Retina (tissue), 1 donor: ENCODE measurements at places on chromosomes 7 and 10.
A peak's percentile ranks its signal among the peaks of the same experiment; 100 is the strongest.

GRCh38 chr10:96996275-96996965 is 164.3 kb downstream of the LCOR start:
- DNase-seq = no peak

DNA sequence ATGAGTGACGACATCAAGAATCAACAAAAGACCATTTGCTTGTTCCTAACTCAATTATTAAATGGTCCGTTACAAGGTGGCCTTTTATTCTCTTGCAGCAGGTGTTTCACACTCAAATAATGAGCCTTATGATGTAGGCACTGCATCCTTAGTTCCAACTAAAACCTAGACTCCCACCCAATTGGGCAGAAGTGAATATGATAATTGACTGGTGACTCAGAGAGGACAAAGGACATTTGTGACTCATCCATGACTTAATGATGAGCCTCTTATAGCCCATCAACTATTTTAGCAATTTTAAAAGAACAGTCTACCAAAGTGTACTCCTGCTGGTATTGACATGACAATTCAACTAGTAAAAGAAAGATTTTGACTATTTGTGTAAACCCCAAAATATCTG is 1027.8 kb upstream of the PHF14 start:
- no peak for DNase-seq

- no peak for DNase-seq
Measured at GRCh38 chr10:131107970-131108369, 203.6 kb downstream of the TCERG1L start.

GRCh38 chr7:67620216-67620933 is 623.7 kb downstream of the TYW1 start:
- no peak for DNase-seq

DNA sequence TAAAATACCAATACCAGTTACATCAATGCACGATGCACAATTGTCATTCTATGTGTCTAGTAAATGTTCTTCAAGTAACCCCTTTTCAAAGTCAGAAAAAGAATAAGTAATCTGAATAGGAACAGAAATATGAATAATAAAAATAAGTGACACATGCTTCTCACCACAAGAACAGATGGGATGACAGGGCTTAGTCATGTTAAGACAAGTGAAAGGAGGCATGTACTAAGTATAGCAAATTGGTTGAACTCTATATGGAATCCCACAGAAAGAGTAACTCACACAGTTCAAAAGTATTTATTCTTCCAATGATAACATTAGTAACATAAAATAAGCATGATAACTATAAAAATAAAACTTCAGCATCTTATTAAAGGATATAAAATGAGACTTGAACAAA is 100.9 kb upstream of the TAS2R16 start:
- no peak for DNase-seq

DNA sequence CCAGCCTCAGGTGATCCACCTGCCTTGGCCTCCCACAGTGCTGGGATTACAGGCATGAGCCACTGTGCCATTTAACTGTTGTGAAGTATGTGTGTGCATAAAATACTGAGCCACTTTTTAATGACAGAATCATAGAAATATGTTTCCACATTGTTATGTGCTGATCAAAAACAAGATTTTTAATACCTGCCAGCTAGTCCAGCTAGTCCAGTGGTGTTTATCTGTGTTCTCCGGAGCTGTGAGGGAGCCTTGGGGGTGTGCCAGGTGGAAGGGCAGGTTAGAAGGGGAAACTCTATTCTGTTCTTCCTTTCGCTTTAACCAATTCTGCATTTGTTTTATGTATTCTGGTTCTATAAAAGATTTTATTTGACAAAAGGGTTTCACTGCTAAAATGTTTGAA is 7.0 kb downstream of the FAM221A start:
- no peak for DNase-seq

DNA sequence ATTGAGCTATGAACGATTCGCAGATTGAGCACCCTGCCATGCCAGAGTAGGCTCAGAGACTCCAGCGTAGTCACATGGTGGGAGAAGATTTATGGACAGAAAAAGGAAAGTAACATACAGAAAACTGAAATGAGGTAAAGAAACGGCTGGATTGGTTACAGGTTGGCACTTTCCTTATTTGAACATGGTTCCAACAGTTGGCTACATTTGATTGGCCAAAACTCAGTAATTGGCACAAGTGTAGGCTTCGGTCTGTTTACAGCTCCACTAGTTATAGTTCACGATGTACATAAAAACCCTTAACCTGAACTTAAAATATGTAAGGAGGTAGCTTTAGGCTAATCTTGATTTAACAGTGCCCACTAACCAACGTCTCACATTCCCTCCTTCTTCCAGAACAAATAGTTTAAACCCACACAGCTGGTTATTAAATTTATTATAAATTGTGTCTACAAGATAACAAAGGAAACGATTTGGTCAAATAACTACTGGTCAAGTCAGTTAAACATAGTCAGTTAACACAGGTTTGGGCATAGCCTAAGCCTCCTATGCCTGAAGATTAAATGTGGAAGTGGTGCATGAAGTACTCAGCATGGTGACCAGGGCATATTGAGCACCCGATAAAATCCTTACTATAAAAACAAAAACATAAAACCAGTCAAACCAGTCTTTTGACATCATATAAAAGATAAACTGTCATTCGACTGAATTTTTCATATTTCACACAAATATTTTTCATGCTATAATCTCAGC is 17.9 kb upstream of the MTERF1 start:
- no peak for DNase-seq

GRCh38 chr10:30170814-30171213 is 111.4 kb upstream of the JCAD start:
- DNase-seq = no peak

DNA sequence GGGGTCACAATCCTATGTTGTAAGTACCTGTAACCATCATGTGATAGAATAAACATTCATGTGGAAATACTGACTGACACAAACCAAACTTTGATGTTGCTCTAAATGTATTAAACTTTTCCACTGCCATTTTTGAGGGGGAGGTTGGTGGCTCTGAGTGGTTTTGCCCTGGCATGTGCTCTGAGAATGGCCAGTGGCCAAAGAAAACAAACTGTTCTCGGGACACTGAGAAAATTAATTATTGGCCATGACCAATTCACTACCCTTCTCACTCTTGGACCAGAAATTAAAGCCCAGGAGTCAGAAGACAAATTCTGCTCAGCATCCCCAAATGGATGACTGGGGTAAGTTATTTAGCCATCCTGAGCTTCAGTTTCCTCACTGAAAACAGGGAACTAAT is 195.9 kb downstream of the XPNPEP1 start:
- no peak for DNase-seq

DNA sequence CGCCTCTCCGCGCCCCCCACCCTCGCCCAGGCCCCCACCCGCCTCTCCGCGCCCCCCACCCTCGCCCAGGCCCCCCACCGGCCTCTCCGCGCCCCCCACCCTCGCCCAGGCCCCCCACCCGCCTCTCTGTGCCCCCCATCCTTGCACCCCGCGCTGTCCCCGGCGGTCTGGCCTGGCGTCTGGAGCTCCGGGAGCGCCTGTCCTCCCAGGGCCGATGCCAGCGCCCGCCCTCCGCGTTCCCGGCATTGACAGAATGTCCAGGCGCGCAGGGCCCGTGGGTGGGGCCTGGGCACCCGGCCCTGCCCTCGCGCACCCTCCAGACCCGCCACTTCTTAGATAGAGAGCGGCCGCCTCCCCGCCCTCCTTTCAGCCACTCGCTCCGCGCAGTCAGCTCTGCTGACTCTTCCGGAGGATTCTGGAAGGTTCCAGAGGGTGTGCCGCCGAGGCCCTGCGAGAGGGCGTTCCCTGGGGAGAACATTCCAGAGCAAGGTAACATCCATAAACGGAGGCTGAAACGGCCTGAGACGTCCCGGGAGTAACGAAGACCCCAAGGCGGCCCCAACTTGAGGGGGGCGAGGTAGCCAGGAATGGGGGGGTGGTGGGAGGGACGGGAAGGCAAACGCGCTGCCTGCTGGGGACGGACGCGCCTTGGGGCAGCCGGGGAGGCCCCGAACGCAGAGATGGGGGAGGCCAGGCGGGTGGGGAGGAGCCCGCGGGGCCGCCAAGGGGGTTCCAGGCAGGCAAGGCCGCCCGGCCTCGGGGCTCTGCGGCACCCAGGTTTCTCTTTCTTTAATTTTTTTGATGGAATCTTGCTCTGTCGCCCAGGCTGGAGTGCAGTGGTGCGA is 117.8 kb downstream of the DYNC2I1 start:
- no peak for DNase-seq

- no peak for DNase-seq
Measured at GRCh38 chr10:113491967-113492565, 60.8 kb upstream of the HABP2 start.

DNA sequence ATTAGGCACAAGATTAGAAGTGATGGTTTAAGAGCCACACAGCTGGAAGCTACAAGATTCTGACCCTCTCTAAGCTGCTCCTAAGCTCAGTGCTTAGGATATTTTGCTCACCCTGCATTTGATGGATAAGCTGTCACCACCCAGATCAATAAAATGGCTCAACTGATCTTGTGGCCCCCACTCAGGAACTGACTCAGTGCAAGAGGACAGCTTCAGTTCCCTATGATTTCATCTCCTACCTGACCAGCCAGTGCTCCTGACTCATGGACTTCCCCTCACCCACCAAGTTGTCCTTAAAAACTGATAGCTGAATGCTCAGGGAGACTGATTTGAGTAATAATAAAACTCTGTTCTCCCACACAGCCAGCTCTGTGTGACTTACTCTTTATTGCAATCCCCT is 833.8 kb downstream of the GRID1 start:
- DNase-seq = no peak

DNA sequence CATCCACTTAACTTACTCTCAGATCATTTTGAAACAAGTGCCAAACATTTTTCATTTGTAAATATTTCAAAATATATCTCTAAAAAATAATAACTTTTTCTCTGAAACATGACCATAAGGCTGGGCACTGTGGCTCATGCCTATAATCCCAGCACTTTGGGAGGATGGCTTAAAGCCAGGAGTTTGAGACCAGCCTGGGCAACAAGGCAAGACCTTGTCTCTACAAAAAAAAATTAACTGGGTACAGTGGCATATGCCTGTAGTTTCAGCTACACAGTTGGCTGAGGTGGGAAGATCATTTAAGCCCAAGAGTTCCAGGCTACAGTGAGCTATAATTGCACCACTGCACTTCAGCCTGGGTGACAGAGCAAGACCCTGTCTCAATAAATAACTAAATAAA is 36.4 kb downstream of the USP54 start:
- no peak for DNase-seq

GRCh38 chr7:1237704-1238255 is 5.1 kb downstream of the UNCX start:
- DNase-seq = peak; percentile 70

DNA sequence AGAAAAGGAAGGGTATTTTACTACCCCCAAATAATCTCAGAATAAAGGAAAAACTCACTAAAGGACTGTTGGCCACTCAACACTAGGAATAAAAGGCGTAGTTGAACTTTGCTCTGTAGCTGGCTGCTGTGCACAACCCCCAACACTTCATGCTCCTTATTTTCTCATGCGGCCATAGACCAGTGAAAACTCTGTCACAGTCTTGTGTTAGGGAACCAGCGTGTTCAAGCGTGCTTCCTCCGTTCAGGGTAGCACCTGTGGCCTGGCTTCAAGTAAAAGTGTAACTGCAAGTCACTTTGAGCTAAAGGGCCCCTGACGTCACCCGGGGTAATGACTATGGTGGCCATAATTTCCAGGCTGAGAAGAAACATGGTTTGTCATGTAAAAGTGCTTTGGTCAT is 27.0 kb downstream of the BLNK start:
- DNase-seq = no peak

DNA sequence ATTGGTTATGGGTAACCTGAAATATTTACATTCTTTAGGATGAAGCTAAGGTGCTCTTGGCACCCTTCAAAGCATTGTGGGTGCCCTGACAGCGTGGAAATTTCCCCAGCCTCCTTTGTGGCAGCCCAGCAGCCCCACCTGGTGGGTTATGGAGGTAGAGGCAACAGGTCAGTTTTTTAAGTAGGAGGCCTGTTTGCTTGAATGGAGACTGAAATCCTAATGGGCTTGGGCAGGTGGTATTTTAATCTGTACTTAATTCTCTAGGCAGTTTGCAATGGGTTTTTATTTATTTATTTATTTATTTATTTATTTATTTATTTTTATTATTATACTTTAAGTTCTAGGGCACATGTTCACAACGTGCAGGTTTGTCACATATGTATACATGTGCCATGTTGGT is 139.4 kb downstream of the EPC1 start:
- no peak for DNase-seq

- no peak for DNase-seq
Measured at GRCh38 chr7:139086454-139086853, 23.1 kb downstream of the ZC3HAV1 start.

DNA sequence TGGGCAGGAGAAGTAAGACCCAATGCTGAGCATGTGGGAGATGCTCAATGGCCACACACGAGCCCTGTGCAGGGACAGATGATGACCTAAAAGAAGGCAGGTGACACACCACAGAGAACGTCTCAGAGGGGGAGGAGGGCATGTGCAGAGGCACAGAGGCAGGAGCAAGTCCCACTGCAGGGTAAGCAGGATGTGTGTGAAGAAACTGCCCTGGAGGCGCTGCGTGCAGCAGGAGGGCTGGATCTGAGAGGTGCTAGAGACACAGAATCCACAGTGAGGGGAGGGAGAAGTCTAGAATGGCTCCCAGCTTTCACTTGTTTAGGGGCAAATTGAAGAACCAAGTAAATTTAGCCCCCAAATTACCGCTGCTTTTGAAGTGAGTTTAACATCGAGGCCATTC is 14.9 kb downstream of the DYDC2 start:
- DNase-seq = no peak

GRCh38 chr10:7202793-7203355 is 208.0 kb downstream of the SFMBT2 start:
- no peak for DNase-seq

DNA sequence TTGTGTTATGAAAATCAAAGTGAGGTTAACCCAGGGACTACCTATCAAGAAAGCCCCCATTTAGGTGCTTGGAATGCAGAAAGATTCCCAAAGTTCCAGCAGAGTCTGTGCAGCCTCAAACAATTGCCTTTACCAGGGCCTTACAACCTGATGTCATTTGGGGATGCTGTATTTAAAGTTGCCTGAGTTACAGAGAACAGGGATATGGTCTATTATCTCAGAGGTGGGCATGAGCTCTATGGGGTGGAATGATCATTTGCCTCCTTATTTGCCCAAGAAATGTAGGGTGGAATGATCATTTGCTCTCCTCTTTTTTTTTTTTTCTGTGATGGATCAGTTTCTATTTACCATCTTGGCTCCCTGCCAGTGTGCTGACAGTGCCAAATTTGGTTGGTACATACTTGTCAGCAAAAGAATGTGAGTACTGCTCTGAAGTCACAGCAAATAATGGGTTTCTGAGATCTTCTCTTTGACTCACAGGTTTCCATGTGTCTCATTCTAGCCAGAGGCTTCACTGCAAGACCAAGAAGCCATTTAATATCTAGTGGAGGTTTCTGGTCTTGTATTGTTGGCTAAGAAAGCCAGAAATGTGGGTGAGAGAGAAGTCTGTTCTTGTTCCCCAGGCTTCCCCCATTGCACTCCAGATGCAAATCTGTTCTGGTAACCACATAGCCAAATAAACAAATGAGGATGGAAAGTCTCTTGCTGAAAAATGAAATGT is 45.5 kb upstream of the ZNRF2 start:
- DNase-seq = no peak

- DNase-seq = no peak
Measured at GRCh38 chr7:70886547-70886946, 245.4 kb upstream of the GALNT17 start.

- no peak for DNase-seq
Measured at GRCh38 chr10:122229666-122230065, 41.4 kb upstream of the BTBD16 start.

GRCh38 chr7:82672078-82672477 is 228.5 kb upstream of the CACNA2D1 start:
- no peak for DNase-seq

GRCh38 chr7:17406738-17407137 is 108.3 kb downstream of the AHR start:
- DNase-seq = no peak

- DNase-seq = no peak
Measured at GRCh38 chr10:15627617-15628196, 92.0 kb downstream of the ITGA8 start.
